ENCODE measurements at places on chromosomes 7 and 10.

- DNase-seq = no peak
These were observed 144.1 kb downstream of the DLG5 start for GRCh38 chr10:77782328-77783061.

GRCh38 chr10:104333728-104334373 is 4.4 kb downstream of the ITPRIP start:
- no peak for DNase-seq

DNA sequence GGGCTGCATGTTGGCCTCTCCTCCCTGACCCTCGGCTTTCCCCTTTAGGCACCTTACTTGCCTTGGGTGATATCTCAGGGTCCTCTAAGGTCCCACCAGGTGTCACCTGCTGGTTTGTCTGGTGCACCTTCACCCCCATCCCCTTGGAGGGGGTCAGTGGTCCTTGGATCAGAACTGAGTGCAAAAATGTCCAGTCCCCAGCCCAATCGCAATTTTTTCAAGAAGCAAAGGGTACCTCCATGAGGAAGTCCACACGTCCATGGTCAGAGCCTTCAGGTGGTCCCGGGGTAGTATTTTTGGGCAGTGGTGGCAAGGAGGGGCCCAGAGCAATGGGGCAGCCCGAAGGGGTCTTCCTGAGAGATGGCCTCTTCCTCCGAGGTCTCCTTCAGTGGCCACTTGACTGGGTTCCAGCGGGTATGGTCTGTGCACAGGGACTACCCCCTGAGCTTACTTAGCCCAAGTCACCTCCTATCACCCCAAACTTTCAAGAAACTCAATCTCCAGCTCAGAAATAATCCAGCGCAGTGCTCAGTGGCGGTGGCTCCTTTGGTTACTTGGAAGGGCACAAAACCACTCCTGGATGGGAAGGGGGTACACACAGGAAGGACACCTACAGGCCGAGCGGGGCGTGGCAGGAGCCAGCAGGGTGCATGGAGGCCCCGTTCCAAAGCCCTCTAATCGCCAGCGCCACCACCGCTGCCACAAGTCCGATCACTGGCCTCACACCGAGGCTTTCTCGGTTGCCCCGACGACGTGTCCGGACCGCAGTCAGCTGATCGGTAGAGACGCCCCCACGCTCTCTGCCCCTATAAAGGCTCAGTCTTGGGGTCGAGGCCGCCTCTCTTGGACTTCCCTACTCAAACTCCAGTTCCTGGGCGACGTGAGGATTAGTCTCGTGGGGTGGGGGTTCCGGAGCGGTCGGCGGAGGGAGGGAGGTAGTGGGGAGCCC is 4.5 kb downstream of the SAP25 start:
- DNase-seq = peak; percentile 66

- no peak for DNase-seq
These were observed 138.5 kb downstream of the SRPK2 start for GRCh38 chr7:105250239-105250638.

- no peak for DNase-seq
These were observed 977.2 kb downstream of the LRMDA start for GRCh38 chr10:76408646-76409045.

- DNase-seq = no peak
These were observed 5.6 kb downstream of the CDC123 start for GRCh38 chr10:12201543-12201942.

- DNase-seq = no peak
These were observed 316.0 kb upstream of the NPVF start for GRCh38 chr7:25544254-25544653.

DNA sequence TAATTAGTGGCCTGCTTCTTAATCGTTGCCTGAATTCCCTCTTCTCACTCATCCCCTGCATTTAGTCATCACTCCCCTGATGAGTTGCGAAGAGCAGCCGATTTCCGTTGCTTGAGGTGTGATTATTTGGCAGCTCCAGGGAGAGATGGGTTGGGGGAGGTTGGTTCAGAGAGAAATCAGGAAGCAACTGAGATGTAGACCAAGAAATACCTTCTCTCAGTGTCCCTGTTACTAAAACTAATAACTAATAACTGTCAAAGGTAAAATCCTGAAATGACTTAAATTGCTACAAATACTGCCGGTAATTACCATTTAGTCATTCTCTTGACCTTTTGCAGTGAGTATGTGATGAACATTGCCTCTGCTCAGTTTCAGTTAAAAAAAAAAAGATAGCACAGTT is 76.9 kb downstream of the ELMO1 start:
- DNase-seq = no peak

DNA sequence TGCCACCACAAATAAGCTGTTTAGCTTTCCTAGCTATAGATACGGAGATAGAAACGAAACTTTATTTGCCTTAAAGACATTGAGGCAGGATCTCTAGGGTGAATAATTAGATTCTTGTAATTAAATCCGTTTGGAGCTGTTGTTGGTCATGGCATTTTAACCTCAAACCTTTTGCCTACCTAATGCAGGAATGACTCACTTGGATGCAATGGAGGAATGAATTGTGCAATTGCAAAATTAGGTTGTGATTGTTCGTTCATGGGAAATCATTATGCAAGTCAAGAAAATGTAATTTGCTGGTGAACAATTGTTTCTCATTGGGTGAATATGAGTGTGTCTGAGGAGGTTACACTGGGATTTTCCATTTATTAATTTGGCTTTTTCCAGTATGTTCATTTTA is 703.5 kb downstream of the GATA3 start:
- no peak for DNase-seq

DNA sequence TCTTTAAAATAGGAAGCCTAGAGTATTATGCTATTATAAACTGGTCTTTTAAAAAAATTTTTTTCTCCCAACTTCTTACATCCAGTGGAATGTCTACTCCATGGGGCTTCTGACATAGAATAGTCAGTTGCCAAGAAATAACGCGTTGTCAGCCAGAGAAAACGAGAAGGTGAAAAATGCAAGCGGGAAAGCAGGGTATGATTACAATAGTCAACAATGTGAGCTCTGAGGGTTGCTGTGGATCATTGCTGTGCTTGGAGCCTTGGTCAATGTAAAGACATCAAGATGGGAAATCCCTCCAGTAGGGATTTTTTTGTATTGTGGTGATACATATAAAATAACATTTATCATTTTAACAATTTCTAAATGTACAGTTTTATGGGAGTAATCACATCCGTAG is 27.6 kb upstream of the PLPP4 start:
- DNase-seq = no peak

- DNase-seq = no peak
These were observed 285.9 kb upstream of the NEBL start for GRCh38 chr10:21183025-21183424.

GRCh38 chr7:134730411-134730829 is 49.0 kb upstream of the CALD1 start:
- no peak for DNase-seq

DNA sequence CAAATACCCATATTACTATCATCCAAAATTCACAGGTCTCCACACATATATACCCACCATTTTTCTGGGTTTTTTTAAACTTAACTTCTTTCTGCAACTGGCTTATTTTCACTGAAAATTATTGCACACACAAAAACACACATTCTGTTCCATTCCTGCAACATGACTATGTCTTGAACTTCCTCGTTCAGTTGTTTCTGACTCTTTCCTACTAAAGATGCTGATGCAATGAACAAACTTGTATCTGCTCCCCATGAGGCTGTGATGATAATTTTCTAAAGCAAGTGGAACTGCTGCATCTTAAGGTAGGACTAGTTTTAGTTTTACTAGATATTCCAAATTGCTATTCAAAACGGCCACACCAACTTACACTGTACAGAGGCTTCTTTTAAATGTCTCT is 77.7 kb downstream of the OSBPL3 start:
- no peak for DNase-seq

DNA sequence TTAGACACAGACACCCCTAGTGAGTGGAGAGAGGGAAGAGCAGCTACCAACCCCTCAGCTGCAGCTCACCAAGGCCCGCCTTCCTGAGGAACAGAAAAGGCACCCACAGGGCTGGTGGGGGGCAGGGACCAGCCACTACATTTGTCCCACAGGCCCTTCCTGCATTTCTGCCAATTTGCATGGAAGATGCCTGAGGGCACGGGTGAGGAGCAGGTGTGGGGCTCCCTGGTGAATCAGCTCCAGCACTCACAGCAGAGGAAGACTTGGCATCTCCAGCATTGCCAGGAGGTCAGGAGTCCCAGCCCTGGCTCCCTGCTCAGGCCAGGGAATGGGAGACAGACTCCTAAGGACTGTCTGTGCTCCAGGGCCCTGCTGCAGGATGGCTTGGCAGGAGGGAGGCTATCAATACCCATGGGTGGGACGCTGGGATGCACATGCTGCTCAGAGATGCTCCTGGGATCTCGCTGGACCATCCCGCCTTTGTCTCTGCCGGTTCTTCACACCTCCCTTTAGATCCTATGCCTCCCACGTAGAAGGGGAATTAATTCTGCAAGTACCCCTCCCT is 109.7 kb downstream of the SLIT1 start:
- no peak for DNase-seq

GRCh38 chr10:110399106-110399964 is 94.6 kb upstream of the SMNDC1 start:
- no peak for DNase-seq

DNA sequence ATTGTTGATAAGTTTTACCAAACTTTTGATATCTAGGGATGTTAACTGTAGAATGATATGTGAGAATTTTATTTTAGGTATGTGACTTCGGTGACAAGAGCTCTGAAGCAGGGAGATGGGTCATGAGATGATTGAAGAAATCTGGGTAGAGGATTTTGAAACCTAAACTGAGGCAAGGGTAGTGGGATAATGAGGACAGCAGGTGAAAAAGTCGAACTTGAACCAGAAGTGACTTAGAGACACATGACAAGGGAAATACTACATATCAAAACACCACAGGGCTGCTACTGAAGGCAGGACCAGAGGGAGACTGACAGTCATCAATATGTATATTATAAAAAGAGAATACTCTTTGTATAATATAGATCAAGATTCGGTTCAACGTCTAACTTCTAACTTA is 113.2 kb downstream of the WDFY4 start:
- no peak for DNase-seq

- no peak for DNase-seq
These were observed 257.2 kb downstream of the KIAA1217 start for GRCh38 chr10:24465891-24466818.

- no peak for DNase-seq
These were observed 78.7 kb upstream of the CXCL12 start for GRCh38 chr10:44463511-44464121.

DNA sequence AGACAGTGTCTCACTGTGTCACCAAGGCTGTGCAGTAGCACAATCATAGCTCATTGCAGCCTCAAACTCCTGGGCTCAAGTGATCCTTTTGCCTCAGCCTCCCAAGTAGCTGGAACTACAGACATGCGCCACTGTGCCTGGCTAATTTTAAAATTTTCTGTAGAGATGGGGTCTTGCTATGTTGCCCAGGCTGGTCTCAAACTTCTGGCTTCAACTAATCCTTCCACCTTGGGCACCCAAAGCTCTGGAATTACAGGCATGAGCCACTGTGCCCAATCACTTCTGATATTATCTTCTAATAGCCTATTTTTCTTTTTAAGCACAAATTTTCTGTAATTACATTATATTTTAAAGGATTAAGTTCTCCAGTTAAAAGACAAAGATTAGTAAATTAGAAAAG is 42.6 kb upstream of the ZC3HAV1 start:
- no peak for DNase-seq

- no peak for DNase-seq
These were observed 344.9 kb upstream of the CHRM2 start for GRCh38 chr7:136523571-136523970.

DNA sequence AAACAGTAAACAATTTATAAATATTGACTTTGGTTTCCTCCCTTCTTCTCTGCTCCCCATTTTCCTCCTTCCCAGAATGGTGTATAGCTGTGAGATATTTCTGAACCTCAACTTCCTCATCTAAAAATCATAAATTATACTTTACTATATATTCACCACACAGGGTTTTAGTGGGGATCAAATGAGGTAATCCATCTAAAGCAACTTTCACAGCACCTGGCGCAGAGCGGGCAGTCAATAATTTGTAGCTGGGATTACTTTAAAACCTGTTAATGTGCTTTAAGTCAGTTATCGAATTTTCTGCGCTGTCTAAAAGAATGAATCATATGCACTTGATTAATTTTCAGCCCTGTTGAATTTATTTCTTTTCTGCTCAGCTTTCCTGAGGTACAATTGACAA is 172.7 kb downstream of the PTEN start:
- no peak for DNase-seq

GRCh38 chr7:45881759-45882464 is 6.4 kb upstream of the IGFBP1 start:
- no peak for DNase-seq
